GM18507 (cell line): ENCODE measurements at places on chromosomes 1 and 21.

GRCh38 chr1:94339206-94339927 lies 78.8 kb upstream of the ABCD3 start:
- DNase-seq, result no peak

DNA sequence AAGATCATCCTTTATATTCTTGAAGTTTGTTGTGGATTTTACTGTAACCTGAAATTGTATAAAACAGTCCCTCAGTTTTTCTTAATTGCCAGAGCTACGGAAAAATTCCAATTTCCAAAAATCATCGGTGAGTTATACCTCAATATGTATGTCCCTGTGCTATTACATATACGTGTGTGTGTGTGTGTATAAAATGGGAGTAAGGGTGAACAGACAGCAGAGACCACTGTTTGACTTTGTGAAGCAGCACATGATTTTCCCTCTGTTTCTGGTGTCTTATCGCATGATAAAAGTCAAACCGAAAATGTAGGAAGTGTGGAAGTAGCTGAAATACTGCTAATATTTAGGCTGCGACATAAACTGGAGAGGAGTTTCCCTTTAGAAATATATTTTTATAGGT lies 1.2 kb downstream of the OR2T1 start:
- DNase-seq, result peak; percentile 2

- DNase-seq, result no peak
Observed at GRCh38 chr1:209883341-209883971, 54.6 kb upstream of the SYT14 start.

GRCh38 chr1:110087812-110088738 lies 17.6 kb upstream of the ALX3 start:
- DNase-seq, result no peak

DNA sequence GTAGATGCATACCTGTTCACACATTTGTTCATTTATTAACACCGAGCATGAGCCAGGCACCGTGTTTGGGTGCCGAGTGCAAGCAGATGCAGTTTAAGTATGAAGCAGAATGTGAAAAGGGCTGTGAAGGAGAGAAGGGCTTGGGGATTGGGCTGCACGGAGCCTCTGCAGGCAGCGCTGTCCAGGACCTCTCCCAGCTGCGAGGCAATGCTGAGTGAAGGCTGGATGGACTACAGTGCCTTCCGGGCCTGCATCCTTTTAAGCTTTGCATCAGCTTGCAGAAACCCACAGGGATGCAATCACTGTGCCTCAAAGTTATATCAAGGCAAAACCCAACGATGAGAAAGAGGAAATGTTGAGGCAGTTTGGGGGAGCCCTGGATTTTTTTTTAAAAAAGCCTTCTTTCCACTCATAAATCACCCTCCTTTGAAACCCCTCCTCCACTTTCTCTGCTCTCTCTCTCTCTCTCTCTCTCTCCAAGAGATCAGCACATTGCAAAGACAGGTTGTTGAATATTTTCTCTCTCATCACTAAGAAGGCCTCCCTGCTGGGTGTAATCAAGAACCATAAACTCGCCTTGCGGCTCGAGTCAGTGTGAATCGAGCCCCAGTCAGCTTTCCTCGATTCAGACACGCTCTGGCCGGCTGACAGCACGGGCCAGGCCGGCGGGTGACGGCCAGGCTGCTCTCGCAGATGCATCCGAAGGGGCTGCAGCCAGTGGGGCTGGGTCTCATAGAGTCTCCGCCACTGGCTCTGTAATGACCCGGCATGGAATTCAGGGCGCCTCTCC lies 89.2 kb upstream of the POU3F1 start:
- DNase-seq, result no peak

DNA sequence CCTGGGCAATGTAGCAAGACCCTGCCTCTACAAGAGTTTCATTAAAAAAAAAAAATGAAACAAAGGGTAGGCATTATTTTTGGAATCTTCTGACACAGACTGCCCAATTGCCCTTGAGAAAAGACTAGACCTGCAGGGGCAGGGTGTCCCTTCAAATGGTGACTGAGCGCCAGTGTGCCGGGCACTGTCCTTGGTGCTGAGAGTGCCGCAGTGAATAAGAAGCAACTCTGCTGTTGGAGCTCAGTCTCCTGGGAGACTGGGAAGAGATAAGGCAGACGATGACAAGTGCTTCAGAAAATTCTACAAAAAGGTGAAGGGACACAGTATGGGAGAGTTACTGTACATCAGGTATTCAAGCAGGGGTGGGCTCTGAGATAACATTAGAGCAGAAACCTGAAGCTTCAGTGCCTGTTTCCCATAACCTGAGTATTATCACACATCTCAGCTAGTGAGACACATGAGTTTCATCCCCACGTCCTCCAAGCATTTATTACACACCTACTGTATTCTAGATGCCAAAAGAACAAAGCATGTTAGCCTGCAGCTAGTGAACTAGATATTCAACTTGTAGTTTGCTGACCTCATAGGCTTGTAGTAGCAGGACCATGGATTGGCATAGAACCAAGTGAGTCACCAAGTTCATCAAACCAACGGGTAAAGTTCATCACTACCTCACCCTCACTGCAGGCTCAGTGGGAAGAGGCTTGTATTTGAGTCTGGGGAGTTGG lies 18.4 kb upstream of the RPL11 start:
- DNase-seq, result no peak

DNA sequence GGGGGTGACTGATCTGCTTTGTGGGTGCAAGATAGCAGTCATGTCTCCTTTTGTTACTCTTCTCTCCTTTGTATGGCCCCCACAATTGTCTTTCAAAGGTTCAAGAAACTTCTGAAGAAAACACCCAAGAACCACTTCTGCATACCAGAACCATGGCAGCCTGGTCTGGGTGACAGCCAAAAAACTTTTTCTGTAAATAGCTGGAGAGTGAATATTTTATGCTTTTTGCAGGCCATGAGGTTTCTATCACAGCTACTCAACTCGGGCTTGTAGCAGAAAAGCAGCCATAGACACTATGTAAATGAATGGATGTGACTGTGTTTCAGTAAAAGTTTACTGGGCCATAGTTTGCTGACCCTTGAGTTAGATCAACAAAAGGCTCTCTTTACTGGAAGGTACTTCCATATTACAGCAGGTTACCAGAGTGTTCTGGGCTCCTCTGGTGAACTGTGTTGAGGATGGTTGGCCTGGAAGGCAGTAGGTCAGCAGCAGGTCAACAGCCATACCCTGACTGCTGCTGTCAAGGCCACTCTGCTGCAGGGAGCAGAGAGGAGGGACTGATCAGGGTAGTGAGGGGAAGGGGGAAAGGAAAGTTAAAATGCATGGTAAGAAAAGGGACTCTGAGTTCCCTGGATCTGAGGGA lies 116.4 kb downstream of the GDAP2 start:
- no peak for DNase-seq

- DNase-seq, result no peak
Observed at GRCh38 chr1:83641796-83642443, 357.0 kb downstream of the TTLL7 start.

DNA sequence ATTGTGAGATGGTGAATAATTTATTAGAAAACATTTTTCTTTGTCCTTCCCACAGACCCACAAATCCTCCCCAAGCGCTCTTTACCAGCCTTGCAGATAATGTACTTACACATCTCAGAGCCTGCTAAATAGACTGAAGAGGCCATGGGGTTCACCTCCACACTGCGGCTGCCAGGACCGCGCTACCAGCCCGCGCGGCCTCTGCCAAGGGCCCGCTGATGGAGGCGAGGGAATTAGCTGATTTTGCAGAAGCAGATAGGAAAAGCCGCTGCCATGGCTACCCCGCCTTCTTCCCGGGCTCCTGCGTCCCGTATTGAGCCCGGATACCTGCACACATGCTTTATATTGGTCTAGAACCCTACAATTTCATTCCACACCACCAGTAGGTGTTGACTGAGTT lies 248.0 kb upstream of the FOXD3 start:
- DNase-seq, result no peak

DNA sequence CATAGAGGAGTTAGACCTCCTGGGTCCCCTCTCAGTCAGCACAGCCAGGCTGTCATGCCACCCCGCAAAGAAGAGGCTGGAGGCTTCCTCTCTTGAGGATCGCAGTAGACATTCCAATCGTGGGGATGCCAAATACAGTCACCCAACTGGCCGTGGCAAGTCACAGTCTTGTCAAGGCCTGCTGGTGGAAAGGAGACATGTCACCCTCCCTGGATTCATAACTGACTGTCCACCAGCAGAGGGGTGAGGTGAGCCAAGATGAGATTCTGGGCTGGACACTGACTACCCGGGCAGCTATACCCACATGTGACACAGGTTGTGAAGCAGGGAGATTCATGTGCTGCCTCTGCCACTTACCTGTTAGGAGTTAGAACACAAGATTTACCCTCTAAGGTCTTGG lies 123.5 kb upstream of the NGF start:
- no peak for DNase-seq

DNA sequence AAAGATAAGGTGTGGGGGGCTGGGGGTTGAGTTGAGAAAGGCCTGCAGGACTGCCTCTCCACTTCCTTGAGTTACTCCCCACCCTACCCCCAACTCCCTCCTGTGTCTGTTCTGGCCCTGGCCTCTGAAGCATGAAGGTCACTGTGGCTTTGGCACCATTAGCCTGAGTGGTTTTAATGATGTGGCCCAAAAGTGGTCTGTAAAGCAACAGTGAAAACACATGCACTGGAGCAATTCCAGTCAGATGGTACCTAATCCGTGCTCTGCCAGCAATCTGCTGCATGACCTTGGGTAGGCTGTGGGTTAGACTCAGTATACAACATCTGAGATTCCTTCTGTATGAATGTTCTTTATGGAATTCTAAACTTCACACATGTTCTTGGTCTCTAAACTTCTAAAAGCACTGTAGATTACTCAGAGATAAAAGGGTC lies 86.5 kb upstream of the ATP1A1 start:
- no peak for DNase-seq

DNA sequence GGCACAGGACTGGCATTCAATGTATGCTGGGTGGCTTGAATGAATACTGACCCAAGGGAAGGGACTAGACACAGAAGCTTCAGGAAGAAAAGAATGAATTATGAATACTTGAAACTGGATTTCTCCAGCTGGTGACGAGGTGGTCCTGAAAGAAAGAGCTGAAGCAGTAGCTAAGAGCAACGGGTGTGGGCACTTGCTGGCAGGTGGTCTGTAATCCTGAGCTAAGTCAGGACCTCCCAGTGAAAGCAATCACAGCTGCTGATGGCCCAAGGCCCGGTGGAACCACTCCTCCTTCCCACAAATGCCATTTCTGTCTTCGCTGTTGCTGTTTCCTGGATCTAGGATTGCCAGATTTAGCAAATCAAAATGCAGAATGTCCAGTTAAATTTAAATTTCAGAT lies 47.0 kb downstream of the NEK2 start:
- no peak for DNase-seq

DNA sequence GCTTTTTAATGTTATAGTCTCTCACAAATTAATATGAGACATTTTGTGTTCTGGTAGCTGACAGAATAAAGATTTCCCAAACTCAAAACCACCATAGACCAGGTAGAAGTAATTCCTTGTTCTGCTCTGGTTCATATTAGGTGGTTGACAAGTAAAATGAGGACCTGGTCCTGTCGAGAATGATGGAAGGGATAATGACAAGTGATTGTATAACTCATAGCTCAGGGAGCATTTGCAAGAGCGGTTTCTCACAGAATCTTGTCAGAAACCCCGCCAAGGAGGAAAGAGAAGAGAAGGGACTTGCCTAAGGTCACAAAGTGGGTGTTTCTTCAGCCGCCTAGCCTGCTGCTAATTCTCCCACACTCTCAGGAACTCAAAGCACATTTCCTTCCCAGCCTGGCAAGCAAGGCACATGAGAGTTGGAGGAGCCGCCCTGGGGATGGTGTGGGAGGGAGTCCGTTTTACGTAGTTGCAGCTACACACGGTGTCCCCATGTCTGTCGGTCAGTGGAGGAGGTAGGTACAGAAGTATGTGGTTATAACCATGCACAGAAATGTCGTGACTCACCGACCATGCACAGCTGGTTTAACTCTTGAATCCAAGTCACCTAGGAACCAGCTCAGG lies 46.5 kb downstream of the SAMD13 start:
- DNase-seq, result no peak

GRCh38 chr1:21175324-21175669 lies 1.4 kb downstream of the EIF4G3 start:
- no peak for DNase-seq

DNA sequence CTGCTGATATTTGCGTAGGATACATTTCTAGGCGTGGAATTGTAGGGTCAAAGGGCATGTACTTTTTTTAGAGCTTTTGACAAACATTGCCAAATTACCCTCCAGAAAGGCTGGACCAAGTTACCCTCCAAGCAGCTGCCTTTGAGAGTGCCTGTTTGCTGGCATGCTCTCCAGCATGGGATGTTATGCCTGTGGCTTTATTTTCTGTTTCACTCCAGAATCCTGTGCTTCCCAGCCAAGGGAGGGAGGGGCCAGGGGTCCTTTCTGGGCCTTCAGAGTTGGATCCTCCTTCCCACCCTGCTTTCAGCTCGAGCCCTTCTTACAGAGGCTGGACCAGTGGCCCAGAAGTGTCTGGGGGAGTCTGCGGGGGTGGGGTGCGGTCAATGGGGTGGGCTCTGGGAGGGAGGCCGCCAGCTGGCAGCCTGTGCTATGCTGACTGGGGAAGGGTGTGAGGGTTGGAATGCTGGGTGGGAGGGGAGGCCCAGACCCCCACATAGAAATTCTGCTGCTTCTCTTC lies 81.2 kb downstream of the EPHB2 start:
- no peak for DNase-seq

GRCh38 chr1:71787699-71788098 lies 494.6 kb downstream of the NEGR1 start:
- no peak for DNase-seq

DNA sequence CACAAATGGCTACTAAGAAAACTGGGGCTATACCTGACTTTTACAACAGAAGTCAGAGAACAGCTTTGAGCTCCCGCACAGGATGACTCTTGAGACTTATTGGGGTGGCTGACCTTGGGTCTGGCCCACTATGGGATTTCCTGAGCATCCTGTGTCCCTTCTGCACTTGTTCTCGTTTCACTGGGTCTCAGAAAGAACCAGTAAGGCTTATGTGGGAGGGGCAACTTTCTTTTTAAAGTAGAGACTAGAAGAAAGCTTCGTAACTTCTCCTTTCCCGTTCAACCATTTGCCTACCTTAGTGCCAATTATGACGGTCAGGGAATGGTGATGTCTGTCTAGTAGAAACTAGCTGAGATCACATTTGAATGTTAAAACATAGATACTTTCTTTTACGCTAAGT lies 59.5 kb upstream of the C1orf105 start:
- DNase-seq, result no peak

DNA sequence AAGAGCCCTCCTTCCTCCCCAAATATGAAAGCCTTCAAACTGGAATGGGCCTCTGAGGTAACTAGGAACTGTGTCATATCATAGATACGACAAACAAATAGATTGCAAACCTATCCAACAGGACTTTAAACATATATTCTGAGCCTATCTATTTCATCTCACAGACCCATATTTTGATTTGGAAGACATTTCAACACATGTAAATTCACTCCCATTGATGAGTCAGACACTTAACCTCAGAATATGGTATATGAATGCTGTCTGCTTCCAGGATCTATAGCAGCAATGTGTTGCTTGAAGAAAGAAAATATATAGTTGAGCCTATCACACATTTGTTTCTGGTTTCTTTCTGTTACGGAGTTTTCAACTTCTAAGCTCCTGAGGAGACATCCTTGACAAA lies 221.9 kb upstream of the SAMSN1 start:
- DNase-seq, result no peak
